ENCODE measurements at places on chromosomes 4 and X.

GRCh38 chr4:37522996-37523395, 163.2 kb downstream of the RELL1 start:
- DNase-seq, result no peak

- no peak for DNase-seq
Observed at GRCh38 chrX:44305921-44306320, 37.6 kb downstream of the EFHC2 start.

- DNase-seq, result no peak
Observed at GRCh38 chr4:8599657-8600056, 7.1 kb downstream of the CPZ start.

GRCh38 chr4:54173281-54173912, 55.7 kb upstream of the PDGFRA start:
- no peak for DNase-seq

GRCh38 chr4:86630629-86631028, 36.5 kb downstream of the PTPN13 start:
- DNase-seq, result no peak

DNA sequence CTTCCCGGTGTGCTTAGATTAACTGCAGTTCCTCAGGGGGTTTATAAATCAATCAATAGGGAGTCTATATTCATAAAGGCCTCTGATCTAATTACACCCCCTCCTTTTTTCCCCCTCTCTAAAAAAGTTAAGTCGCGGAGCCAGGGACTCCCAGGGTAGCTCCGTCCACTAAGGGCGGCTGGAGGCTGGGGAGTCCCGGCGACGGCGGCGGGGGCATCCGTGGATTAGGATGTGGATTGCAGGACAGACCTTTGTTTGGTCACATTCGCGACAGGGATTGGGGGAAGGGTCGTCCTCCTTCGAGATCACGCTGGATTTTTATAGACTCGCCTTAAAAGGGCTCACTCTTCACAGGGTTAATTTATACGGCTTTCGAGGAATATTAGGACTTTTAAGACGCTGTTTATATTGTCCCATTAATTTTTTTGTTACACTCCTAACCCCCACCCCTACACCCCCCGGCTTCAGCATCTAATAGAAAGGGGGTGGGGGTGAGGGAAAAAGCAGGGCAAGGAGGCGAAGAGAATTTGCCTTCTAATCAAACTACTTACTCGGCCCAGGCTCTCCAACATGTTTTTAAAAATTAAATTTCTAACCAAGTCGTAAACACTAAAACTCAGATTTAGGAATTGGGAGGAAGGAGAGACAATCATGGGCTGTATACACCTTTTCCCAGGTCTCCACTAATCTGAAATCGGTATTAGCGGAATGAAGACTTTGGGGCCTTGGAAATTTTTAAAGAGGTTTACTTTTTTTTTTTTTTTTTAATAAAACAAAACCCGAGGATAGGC, 8.5 kb downstream of the PITX2 start:
- DNase-seq, result no peak

DNA sequence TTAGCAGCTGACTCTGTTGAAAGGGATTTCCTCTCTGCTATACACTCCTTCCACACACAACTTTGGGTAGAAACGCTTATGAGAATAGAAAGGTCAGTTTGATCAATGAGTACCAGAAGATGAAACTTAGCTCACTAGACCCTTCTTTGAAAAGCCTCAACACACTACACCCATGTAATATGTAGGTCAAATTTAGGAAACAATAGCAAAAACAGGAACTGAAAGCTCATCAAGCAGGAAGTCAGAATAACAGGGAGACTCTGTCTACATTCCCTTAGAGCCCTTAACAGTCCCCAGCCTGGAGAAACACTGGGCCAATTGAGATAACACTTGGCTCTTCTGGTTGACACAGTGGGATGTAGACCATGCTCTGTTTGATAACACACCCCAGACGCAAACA, 30.7 kb downstream of the SRPX2 start:
- peak; percentile 37 for DNase-seq

DNA sequence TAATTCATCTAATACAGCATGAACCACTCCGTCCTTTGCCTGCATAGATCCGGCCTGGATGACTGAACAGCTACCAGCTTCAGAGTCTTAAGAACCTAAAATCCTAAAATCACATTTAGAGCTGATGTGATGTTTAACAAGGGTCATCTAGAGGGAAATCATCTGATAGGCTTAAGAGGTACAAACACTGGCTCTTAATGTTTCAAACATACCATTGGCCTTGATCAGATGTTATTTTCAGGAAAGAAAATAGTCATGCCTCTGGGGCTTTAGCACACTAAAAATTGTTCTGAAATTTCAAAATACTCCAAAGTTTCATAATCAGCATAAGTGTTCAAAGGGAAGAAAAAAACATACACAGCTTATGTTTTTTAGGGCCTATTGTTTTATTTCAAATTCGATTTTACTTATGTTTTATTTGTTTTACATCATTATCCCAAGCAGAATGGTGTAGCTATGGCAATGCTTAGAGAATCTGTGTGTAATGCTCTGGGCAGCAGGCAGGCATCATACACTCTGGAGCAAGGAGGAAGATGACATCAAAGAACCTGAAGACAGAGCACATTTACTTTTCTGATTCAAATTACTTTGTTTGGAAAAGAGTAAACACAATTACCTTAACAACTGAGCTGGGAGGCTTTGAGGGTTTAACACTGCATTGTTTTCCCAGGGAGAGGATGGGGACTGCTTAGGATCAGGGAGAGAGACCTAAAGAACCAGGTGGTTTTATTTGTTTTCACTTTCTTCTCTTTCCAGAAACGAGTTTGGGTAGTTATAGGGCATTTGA, 25.3 kb upstream of the LEF1 start:
- DNase-seq, result no peak

- peak; percentile 50 for DNase-seq
Observed at GRCh38 chr4:108355902-108356535, 187.3 kb upstream of the LEF1 start.

- DNase-seq, result no peak
Observed at GRCh38 chr4:186723292-186724057, at the start of gene FAT1. TSS of gene FAT1 (minus strand) at chr4:186723856. CDS start at chr4:186709827, 14,029 bp downstream.

DNA sequence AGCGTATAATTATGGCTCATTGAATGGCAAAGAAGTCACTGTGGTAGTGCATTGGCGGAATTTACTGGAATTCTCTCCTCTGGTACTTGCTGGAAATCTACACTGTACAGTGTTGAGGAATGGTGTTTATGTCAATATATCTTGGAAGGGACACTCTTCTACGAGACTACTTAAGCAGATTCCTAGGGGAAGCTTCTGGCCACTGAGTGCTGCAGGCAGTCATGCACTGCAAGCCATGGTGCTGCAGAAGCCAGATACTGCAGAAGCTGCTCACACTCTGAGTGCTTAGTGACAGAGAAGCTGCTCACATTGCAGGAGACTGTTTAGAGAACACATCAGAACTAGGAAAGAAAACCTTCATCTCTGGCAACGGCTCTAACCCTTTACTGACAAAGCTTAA, 725.0 kb downstream of the CCSER1 start:
- DNase-seq, result no peak

DNA sequence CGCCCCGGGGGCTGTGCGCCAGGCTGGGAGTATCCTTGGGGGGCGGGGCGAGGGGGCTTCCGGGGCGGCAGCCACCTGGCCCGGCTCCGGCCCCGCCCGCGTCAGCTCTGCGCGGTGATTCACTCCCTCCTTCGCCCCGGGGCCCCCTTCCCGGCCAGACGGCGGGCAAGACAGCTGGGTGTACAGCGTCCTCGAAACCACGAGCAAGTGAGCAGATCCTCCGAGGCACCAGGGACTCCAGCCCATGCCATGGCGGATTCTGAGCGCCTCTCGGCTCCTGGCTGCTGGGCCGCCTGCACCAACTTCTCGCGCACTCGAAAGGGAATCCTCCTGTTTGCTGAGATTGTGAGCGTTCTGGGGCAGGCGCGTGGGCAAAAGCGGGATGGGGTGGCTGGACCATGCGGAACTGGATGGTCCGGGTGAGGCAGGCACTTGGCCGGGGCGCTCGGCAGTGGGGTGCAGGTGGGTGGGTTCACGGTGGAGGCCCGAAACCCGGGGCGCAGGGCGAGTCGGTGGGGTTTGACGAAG, at the start of gene PLP2:
PLP2 (plus strand) TSS at position 147 of the 528 bp plus-strand sequence; CDS start at position 250, 103 bp downstream.
- DNase-seq, result no peak

DNA sequence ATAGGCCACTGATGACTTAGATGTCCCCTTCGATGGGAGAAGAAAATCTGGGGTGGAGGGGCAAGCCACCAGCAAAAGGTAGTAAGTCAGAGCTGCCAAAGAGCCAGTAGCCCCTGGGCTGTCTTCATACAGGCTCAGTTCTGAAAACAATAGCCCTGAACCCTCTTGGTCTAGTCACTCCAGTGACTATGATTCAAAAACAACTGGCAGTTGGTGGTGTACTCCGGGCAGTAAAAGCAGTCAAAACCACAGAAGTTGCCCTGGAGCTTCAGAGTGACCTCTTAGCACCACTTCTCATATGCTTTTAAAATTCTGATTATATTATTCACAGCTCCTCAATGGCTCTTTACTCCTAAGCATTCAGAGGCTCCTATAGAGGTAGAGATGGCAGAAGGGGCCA, 164.3 kb upstream of the MAMLD1 start:
- DNase-seq, result no peak

- DNase-seq, result peak; percentile 94
Observed at GRCh38 chr4:139950568-139950967, 203.4 kb downstream of the MAML3 start.

DNA sequence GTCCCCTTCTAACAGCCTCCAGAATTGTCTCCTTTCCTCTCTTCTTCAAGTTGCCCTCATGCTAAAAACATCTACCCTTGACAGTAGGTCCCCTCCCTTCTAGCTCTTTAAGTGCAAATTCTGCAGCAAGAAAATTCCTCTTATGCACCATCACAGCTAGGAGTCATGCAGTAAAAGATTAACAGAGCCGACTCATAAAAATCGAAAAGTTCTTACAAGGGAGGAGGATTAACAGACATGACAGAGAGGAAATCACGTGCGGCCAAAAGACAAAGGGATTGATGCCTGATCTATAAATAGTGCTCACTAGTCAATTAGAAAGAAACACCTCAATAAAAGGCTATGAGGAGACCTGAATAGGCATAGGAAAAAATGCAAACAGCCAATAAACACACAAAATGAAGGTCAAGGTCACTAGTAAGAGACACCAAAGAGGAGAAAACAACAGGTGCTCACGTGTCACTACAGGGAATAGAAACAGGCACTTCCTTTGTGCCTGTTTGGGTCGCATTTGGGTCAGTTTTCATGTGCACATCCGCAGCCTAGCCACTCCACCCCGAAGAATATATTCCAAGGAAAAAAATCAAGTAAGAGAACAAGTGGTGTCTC, 3.4 kb downstream of the RNF212 start:
- no peak for DNase-seq

GRCh38 chr4:14871676-14872430, 130.4 kb upstream of the CPEB2 start:
- peak; percentile 52 for DNase-seq

DNA sequence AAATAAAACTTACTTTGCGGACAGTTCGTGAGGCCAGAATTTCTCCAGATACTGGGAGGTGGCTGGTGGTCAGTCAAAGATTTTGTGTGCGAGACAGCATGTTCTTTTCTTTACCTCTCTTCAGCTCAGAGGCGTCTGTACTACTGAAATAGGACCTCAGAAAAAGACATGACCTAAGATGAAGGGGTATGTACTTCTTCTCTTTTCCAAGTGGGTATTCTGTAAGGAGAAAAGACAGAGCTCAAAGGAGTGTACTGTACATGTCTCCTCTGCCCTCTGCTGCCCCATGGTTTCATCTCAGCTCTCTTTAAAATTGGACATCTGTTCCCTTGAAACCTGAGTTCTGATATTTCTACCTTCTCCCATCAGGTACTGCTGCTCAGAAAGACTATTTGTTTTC, 38.1 kb downstream of the SEPTIN11 start:
- DNase-seq, result no peak

DNA sequence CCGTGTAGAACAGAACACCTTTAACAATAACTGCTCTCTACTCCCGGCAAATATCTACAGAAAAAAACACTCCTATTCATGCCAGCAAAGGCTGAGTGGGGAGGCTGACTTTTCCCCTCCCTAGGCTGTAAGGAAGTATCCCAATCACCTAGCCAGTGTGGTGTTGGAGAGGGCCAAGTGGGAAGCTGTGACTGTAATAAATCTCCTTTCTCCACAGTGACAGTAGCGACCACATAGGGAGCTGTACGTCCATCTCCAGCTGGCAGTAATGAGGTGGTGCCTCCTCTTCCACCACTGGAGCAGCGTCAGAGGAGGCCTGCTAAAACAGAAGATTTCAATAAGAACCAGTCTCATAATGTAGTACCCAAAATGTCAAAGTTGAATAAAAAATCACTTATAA, 47.9 kb upstream of the PLAC1 start:
- no peak for DNase-seq

DNA sequence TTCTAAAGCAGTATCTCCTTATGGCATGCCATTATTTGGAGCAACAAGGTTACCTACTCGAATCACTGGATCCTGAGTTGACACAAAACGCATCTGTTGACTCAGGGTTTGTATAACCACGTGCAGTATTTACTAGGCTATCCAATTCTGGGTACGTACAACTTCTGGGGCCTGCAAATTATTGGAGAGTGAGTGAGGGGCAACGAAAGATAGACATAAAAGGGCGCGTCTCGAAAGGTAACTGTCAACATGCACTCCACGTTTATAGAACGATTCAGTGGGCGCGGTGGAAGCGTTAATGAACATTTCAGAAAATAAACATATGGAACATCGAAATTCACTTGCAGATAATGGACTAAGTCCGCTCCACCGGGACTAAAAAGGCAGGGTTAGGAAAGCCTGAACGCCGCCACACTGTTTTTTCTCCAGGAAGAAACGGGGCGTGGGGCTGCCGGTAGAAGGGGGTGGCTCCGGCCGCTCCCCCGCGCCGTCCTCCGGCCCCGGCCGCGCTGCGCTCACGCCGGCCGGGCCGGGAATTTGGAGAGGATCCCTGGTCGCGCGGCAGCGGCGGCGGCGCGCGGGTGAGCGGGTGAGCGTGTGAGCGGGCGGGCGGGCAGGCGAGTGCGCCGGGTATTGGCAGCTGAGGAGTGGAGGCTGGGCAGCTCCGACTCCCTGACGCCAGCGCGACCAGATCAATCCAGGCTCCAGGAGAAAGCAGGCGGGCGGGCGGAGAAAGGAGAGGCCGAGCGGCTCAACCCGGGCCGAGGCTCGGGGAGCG, at the start of gene SMAD1:
SMAD1 (plus strand) TSS at position 690 of the 778 bp plus-strand sequence. CDS start 32,761 bp downstream, outside the sequence.
- peak; percentile 88 for DNase-seq

DNA sequence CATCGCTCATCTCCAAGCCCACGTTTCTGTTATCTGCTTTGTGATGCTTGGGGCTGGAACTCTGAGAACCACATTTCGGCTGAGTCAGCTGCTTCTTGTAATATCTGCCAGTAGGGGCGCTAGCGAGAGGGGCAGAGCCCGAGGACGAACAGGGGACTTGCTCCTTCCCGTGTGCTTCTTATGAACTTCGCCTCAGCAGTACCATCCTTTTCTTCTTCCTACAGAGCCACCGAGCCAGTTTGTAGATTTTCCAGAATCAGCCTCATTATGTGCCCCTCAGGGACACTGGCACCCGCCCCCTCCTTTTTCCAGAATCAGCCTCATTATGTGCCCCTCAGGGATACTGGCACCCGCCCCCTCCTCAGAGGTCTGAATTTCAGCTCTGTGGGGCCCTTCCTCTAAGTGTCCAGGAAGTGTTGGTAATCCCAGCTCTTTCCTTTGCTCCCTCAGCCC, 441.7 kb upstream of the RASGEF1B start:
- peak; percentile 84 for DNase-seq

- no peak for DNase-seq
Observed at GRCh38 chr4:24240655-24241054, 343.7 kb downstream of the DHX15 start.

Data from OCI-M1 (cell line).